Hematopoietic multipotent progenitor cell treated with erythropoietin and hydrocortisone succinate and interleukin-3 and kit ligand, for 15 days (in vitro differentiated cells): ENCODE measurements at places on chromosomes 1 and 21.
A peak's percentile ranks its signal among the peaks of the same experiment; 100 is the strongest.

DNA sequence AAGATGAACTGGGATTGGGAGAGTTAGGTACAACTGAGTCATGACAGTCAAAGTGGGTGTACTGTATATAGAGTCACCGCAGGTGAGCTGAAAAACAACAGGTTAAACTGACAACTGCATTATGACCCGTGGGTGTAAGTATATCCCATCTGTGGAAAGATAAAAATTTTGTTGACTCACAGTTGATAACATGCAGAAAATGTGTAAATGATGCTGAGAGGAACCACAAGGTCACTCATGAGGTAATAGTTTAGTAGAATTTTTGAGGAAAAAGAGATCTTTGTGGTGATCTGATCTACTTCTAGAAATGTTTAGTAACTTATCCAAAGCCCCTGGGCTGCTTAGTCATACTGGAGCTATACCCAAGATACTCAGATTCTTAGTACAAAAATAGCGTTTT is 838 bp downstream of the OR2C3 start:
- no peak for DNase-seq

GRCh38 chr21:32367158-32367557 is 25.7 kb downstream of the URB1 start:
- DNase-seq = no peak

GRCh38 chr1:24895511-24895910 is 34.6 kb downstream of the RUNX3 start:
- DNase-seq = no peak

- no peak for DNase-seq
These were observed 82.3 kb downstream of the PCBP3 start for GRCh38 chr21:45725844-45726200.

GRCh38 chr1:113758631-113759332 is 504 bp downstream of the PHTF1 start:
- DNase-seq = peak; percentile 69

DNA sequence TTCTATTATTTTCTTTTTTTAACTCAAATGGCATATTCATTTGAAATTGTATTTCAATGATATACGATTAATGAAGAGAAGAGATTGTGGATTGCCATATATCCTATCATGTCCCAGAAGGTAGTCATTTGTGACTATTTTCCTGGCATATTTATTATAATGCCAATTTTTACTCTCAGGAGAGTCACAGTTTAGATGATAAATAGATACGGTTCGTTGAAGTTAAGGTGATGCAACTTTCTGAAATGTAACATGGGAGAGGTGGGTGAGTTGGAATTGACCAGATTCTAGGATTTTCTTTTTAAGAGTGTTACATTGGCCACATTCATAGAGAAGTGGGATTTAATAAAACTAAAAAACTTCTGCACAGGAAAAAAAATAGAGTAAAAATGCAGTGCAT is 1138.5 kb downstream of the NCAM2 start:
- no peak for DNase-seq

DNA sequence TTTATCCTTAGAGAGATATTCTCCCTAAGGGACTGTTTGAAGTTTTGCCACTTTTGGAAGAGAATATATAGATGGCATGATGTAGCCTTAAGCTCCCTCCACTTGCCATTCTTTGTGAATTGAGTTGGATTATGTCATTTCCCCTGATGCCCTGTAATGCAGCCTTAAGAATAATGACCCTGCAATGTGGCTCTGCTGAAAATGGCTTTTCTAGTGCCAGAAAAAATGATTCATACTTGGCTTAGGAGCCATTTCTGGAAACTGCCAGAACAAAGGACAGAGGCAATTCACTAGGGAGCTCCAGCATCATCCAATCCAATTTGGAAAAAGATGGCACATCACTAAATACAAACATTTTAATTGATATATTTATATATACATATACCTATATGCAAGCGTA is 265.3 kb downstream of the SPATA17 start:
- DNase-seq = no peak

DNA sequence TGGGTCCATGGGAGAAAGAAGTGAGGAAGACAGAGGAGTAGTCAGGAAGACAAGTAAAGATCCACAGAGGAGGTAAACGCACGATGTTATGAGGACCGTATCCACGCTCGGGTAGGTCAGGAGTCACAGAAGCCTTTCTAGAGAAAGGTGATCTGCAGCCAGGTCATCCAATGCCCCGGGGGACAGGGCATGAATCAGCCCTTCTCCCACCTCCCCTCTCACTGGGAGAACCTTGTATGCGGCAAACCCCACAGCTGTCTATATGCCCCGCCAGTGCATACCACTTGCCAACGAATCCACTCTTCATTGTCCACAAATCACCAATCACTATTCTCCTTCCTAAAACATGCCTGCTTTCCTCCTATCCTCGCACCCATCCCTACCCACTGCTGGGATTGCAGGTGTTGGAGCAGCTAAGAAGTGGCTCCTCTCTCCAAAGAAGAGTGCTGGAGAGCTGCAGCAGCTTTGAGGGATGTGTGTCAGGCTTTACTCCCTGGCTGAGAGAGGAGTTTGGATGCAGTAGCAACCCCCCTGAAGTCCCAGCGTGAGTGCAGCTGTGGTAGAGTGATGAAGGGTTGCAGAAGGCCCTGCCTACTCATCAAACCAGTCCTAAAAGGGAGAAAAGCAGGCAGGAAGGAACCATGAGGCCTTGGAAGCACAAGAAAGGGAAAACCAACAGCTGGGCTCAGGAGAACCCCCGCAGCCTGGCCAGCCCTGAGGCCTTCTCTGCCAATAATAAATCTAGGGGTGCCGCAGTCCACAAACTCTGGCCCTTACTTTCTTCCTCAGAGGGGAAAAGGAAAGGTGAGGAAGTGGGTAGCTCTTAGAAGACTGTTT is 102.2 kb upstream of the GADD45A start:
- no peak for DNase-seq

DNA sequence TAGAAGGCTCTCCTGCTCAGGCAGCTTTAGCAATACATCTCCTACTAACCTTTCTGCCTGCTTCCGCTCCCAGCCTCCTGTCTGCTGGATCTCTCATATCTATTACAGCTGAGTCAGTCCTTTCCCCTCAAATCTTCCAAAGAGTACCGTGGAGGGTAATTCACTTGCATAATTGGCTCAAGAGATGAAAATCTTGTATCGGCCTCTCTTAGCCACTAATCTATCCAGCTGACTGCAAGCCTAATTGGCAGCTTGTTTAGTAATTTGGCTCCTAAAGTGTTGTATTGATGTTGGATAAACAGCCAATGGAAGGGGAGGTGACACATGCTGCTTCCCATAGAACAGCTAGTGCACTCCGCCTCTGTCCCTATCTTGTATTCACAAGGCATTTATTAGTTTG is 195.7 kb downstream of the GPATCH2 start:
- DNase-seq = no peak

DNA sequence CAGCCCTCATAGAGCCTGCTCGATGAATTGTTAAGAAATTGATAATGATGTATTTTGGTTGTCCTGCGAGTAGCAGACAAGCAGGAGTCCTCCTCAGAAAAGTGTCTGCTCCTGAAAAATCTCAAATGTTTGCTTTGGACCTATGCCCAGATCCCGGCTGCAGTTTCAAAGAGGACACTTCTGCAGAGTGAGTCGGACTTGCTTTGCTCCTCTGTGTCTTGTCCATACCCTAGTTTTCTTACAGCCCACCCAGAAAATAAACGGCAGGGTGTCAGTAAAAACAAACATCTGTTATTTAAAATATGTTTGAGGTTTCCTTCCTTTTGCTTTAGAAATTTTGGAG is 2.8 kb downstream of the S100A10 start:
- no peak for DNase-seq

GRCh38 chr21:14961502-14961901 is 103.3 kb downstream of the NRIP1 start:
- no peak for DNase-seq

DNA sequence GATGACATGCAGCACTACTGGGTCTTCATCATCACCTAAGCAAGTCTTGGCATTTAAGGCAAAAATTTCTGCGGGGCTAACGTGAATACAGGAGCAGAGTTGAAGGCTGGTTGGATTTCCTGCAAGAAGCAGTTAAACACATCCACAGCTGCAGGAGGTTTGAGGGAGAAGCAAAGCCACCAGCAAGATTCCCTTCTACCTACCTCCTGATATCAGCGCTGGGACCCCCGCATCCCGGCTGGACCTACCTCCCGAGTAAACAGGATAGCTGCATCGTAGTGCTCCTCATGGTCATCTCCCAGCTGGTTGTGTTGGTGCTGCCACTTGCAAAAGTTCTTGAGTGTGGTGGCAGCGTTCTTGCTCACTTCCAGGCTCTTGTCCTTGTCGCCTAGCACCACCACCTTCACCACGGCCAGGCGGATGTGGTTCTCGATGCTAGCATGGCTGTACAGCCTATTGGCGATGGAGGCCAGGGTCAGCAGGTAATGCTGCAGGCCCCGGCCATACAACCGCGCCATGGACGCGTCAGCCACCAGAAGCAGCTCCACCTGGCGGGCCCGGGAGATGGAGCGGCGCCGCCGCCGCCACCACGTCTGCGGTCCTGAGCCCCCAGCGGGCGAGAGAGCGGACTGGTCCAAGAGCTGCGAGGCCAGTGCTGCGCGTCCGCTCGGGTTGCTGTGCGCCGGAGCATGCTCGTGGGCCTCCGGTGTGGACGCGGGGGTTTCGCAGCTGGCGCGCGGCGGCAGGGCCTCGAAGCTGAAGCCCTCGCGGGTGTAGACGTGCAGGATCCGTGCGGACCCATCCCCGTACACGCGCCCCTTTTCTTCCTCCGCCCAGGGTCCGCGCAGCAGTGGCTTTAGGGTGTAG is 1.6 kb downstream of the ADAMTS5 start:
- no peak for DNase-seq

DNA sequence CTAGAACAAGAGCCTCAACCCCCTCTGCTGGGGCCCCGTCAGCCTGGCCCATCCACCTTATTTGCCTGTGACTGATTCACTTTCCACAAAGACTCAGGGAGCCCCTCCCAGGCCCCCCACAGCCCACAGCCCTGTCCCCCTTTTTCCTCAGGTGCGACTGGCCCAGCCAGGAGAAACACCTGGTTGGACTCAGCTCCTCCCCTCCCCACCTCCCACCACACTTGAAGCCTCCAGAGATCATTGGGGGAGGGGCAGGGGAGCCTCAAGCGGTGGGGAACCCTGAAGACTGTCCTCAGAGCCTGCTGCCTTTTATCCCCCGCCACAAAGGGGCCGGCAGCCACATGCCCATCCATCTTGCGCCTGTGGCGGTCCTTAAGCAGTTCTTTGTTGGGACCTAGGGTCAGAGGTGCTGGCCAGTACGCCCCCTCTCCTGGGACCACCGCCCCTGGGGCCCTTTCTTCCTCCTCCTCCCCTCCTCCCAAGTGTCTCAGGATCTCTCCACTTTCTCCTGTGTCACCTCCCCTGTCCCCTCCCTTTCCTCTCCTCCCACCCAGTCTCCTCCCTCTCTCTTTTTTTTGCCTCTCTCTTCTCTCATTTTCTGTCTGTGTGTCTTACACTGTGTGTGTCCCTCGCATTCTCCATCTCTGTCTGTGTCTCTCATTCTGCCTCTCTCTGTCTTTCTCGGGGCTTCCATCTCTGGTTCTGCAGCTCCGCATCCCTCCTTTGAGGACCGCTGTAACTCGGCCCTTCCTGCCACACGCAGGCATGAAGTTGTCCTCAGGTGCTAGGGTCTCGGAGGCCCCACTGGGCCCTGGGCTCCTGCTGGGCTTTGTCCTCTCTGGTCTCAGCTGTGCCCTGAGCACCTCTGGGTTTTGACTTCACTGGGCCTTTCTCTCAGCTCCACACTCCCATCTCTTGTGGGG is 12.2 kb downstream of the CRABP2 start:
- no peak for DNase-seq

DNA sequence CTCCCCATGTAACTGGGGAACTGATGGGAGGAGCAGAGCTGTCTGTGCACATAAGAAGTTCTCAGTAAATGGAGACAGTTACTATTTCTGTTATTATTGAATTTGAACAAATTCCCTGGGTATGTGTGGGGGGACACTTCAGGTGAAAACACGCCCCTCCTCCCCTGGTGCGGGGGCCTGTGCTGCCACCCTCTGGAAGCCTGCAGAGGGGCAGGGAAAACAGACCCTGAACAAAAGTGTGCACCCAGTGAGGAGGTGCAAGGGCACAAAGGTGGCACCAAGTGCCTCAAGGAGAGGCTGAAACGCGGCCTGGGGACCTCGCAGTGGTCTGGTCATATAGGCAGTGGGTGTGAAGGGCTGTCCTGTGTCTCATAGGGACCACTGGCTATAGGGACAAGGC is 18.2 kb upstream of the NADK start:
- DNase-seq = no peak

DNA sequence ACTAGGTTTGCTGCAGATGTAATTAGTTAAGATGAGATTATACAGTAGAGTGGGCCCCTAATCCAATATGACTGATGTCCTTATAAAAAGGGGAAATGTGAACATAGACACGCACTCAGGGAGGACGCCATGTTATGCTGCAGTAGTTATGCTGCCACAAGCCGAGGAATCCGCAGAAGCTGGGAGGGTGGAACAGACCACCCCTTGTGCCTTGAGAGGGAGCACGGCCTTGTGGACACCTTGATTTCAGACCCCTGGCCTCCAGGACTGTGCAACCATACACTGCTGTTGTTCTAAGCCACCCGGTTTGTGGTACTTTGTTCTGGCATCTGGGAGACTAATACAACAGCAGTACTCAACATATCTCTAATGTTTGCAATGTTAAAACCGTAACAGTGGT is 57.9 kb upstream of the HIVEP3 start:
- DNase-seq = no peak

GRCh38 chr1:182069028-182069466 is 7.5 kb upstream of the ZNF648 start:
- DNase-seq = peak; percentile 39

DNA sequence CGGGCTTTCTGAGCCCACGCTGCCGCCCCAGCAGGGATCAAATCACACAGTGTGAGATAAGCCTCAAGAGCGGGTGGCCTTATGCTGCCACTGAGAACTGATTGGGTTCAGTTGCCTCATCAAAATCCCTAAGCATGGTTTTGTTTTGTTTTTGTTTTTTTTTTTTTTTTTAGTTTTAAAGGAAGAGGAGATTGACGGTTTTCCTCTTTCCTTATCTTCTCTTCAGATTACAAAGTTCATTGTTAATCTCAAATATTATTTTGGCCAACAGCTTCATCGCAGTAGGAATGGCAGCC is 651 bp downstream of the COA6 start:
- DNase-seq = no peak

DNA sequence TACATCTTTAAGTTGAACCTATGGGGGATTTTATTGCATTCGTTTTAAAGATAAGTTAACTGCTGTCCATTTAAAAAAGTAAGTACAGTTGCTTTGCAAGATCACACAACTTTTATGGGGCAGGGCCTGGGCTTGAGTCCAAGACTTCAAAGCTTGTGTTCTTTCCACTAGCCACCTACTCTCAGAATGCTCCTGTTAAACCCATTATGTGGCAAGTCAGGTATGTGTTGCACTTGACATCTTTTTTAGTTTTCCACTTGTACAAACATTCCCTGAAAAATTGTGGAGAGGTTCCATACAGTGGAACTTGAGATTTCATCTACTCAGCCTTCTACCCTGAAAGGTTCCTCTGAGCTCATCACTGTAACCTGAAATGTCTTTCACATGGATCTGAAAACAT is 235.5 kb upstream of the SGIP1 start:
- DNase-seq = no peak

- DNase-seq = no peak
These were observed 26.6 kb downstream of the SDE2 start for GRCh38 chr1:225972344-225973152.

GRCh38 chr1:212498283-212499040 is 65.7 kb downstream of the NENF start:
- DNase-seq = no peak

- no peak for DNase-seq
These were observed 5.1 kb downstream of the KCNJ15 start for GRCh38 chr21:38261851-38262250.
